Erythroblast (primary cell): ENCODE measurements at places on chromosomes 3 and 15.

- no peak for DNase-seq
Observed at GRCh38 chr3:71797455-71797854, 12.5 kb upstream of the PROK2 start.

- no peak for DNase-seq
Observed at GRCh38 chr3:17290894-17291293, 406.1 kb downstream of the PLCL2 start.

- no peak for DNase-seq
Observed at GRCh38 chr15:75695634-75696310, 16.9 kb downstream of the CSPG4 start.

DNA sequence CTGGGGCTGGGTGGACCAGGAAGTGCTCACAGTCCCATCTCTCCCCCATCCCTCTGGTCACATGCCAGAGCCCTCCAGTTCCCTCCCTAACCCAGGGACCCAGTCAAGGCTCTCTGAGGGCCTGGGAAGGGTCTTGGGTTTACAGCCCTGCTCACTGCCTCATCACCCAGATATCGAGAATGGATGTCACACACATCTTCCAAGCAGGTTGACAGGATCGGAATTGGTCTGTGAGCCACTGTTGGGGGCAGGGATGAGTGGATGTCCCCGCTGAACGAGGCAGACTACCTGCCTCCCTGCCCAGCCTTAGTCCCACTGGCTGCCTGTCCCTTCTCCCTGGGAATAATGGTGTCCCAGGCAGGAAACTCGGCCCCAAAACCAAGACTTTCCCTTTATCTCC lies 20.0 kb upstream of the GOLGA6C start:
- no peak for DNase-seq

DNA sequence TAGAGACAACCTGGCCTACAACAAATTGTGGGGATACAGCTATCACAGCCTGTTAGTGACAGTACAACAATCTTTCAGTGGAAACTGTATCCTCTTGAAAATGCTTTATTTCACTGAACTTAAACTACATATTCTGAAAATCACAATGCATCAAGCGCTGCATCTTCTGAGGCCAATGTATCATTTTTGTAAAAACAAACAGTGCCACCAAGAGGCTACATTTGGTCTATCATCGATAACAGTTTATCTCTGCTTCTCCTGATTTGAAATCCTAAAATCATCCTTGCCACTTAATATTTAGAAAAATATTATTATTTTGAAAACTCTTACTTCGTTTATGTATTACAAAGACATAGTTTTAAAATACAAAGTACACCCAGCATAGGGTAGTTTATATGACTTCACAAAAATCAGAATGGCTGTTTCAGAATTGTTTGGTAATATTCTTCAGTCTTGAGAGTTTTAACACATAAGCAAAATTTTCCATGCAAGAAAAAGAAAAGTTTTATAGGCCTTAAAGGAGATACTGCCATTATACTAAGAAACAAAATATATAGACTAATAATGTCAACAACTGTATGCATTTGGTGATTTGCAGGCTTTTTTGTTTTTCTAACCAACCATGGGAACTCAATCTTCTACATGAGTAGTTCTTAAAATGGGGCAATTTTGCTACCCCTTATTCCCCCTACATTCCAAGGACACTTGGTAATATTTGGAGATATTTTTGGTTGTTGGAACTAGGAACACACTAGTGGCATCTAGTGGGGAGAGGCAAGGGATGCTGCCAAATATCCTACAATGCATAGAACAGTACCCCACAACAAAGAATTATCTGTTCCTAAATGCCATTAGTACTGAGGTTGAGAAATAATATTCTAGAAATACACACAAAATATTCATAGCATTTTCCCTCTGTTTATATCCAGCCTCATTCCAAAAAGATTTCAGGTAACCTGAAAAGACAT lies 42.3 kb downstream of the WDR72 start:
- DNase-seq = no peak

DNA sequence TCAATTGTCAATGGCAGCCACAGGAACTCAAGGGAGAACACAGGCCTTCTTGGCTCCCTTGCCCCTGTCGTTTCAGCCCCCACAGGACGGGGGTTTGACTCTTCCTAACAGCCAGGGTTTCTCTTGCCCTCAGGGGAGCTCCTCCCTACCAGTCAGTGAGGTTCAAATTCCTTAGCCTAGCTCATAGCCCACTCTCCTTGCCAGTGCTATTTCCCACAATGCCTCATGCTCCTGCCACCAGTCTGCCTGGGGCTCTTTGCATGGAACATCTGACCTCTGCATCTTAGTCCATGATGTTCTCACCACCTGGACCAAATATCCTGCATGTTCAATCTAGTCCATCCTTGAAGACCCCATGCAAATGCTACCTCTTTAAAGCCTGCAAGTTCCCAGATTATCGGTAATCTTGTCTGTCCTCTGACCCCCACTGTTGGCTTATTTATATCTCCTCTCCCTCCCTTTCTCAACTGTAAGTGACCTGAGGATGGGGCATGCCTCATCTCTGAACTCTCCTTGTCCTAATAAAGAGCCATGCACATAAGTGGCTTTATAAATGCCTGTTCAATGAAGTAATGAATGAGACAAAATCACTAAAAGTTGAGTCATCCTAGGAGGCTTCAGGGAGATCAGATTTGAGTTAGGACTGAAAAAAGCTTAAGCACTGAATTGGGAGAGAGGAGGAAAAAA lies 78.0 kb downstream of the MYO1E start:
- DNase-seq = no peak

GRCh38 chr15:59268852-59269407 lies 62.3 kb downstream of the LDHAL6B start:
- DNase-seq = no peak

DNA sequence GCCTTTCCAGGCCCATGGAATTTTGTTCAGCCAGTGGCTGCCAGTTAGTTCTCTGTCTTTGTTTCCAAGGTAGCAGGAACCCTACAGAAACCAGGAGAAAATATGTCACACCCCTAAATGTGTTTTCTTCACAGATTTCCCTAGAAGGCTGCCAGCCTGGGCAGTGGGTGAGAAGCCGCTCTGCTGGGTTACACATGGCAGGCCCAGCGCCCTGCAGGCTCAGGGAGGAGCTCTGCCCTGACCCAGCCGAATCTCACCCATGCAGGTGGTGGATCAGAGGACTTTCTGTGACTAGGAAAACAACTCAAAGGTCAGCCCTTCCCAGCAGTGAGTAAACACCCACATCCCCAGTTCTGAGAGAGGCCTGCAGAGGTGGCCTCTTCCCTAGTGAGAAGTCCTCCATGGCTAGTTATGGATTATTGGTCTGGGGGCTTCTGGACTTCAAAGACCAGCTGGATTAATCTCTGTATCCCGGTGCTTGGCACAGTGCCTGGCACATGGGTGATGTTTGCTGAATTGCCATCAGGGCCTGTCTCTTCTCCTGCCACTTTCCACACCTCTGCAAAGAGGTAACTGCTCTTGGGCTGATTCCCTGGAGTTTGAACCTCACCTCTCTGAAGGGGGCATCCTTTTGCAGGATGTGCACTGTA lies 34.7 kb upstream of the BDH1 start:
- DNase-seq = no peak

DNA sequence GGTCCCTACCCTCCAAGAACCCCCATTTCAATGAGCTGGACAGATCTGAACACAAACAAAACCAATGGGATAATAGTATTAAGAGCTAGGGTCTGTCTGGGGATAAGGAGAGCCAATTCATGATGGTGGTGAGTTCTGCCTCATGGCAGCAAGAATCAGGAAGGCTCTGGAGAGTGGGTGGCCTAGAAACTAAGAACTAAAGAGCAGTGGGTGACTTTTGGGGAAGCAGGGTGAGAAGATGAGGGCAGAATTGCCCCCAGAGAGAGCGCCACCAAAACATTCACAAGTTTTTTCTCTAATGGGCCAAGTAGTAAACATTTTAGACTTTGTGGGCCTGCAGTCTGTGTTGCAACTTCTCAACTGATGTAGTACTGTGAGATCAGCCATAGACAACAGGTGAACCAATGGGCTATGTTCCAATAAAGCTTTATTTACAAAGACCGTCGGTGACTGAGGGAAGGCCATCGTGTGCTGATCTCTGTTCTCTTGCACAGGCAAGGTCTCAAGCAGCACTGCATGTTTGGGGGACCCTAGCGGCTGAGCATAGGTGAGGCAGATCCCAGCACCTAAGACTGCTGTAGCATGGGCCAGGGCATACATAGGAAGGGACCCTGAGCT lies 225.5 kb upstream of the ST8SIA2 start:
- no peak for DNase-seq

DNA sequence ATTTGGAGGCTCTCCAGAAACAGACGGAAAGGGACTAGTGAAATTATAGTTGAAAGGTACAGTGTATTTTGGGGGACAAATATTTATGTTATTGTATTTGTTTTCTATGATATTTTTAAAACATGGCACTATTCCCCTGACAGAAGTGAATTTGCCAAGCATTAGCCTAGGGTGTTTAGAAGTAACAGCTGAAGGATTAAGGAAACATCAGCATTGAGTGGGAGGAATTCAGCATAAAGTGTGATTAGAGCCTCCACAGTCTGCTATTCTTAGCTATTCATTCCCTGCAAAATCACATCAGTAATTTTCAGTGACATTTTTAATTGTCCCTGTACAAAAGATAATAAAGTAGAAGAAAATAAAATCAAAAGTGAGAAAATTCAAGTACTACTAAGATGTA lies 231.4 kb downstream of the ROBO2 start:
- no peak for DNase-seq

DNA sequence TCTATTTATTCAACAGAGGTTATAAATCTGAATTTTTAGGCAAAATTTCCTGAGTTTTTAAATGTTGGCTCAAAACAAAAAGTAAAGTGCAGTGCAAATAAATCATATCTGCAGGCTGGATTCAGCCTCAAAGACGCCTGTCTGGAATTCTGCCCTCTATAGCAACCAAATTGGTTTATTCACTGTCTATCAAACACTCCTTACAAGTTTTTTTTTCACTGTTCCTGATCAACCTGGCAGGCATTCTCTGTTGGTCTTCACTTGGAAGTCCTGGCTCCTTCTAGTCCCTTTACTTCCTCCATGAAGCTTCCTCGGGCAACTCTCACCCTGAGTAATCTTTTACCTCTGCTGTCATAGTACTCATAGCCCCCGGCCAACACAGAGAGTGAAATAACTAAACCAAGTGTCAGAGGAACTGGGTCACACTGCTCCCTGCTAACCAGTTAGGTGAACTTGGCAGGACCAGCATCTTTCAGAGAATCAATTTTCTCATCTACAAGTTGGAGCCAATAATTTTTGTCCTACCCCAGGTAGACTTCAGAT lies 36.8 kb upstream of the TIPARP start:
- no peak for DNase-seq

DNA sequence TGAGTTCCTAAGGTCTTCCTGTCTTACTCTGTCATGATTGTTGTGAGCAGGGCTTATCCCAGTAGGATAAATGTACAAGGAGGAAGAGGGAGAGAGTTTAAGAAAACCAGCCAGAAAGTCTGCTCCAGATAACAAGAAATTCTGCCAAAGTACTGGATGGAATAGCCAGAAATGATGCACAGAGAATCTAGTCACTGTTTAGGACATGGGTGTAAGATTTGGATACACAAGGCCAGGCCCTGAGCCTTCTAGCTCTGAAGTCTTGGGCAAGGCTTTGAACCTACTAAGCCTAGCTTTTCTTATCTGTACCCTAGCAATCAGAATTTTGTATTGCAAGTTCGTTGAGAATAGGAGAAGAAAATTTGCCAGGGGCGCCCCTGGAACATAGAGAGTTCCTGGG lies 180.4 kb upstream of the ROPN1 start:
- no peak for DNase-seq

- DNase-seq = no peak
Observed at GRCh38 chr15:80107774-80108173, 45.0 kb upstream of the FAH start.

DNA sequence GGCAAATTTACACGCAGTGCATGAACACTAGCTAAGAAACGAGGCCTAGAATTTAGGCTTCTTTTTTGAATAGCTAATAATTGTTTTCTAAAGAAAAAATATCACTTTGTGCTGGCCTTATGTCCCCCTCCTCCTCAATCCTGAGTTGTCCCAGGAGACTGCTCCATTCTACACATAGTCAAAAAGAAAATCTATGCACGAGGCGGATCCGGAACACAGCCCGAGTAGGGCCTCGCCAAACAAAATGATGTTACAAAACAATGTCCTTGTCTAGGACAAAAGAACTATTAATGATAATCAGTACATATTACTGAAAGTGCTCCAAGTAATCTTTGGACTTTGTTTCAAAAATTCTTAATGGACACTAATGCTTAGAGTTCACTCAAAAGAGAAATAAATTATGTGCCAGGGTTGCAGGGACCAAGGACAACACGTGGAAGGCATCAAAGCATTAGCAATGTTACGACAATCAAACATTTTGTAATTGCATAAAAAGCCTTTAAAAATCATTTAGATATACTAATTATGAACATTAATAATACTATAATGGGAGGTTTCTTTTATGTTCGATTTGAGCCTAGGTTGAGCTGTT lies 206.5 kb upstream of the ICE2 start:
- DNase-seq = no peak

GRCh38 chr15:50971115-50971514 lies 62.6 kb downstream of the AP4E1 start:
- no peak for DNase-seq

GRCh38 chr3:69212411-69213160 lies 90.2 kb upstream of the LMOD3 start:
- peak; percentile 39 for DNase-seq

DNA sequence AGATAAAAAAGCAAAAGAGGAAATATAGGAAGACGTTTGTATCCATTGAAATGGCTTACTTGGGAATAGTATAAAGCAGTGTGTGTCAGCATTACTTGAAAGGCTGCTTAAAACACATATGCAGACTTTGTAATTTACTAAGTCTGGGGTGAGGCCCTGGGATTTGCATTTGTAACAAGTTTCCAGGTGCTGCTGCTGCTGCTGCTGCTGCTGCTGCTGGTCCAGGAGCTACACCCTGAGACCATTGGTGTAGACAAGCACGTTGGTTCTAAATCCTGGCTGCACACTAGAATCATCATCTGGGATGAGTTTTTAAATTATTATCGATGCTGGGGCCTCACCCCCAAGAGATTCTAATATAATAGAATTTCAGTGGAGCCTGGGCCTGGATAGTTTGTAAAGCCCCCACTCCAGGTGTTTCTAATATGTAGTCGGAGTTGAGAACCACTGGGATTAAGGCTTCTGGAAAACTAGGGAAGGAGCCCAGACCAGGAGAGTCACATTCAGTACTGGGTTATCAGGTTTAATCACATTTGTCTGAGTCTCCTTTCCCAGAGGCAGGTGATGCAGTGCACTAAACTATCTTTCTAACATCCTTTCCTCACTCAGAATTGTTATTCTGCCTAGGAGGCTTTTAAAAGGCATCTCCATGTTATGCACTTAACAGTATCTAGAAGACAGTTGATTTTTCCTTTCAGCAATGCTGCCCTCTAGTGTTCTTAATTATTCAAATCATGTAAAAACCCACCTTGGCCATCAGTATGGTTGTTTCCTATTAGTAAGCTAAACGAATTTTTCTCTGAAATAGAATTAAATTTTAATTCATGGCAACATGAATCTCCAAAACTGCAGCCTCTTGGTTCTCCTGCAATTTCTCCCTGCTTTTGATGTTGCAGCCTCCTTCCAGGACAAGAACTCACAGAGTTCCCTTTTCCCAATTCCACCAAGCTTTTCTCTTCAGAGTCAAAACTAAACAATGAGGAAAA lies 45.4 kb downstream of the SSR3 start:
- DNase-seq = peak; percentile 47

GRCh38 chr3:157429708-157430107 lies 6.9 kb upstream of the PTX3 start:
- no peak for DNase-seq

- no peak for DNase-seq
Observed at GRCh38 chr3:150300852-150301517, 107.1 kb upstream of the TSC22D2 start.
